ENCODE measurements at places on chromosomes 2 and 18.

DNA sequence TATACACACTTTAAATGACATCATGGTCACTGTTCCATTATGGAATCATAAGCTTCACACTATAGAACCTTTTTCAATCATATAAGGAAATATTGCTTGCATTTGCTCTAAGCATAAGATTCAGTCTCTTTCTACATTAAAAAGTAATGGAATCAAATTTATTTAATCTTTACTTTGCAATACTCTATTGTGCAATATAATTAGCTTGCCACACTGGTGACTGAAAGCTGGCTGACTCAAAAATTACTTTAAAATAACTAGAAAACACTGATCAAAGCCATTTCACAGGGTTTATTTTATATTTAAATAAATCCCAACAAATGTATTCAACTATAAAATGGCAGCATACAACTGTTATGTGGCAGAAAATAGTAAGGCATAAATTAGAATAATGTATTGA lies 13.2 kb upstream of the ORC2 start:
- no peak for DNase-seq

DNA sequence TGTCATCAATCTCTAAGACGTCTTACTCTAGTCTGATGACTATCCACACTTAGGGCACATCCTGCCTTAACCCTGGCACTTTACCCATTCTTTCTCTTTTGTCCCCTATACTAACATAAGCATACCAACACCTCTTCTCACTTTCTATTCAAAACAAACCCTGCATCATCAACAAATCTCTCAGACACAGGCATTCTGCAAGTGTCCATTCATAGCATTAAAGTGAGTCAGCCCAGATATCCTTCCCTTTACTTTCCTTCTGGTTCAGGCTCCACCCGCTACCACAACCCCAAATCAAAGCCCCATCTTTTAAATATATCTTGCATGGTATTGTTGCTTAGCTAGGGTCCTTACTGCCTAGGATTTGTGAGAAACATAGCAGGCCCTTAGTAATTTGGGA lies 3.8 kb downstream of the GRB14 start:
- peak; percentile 10 for DNase-seq

DNA sequence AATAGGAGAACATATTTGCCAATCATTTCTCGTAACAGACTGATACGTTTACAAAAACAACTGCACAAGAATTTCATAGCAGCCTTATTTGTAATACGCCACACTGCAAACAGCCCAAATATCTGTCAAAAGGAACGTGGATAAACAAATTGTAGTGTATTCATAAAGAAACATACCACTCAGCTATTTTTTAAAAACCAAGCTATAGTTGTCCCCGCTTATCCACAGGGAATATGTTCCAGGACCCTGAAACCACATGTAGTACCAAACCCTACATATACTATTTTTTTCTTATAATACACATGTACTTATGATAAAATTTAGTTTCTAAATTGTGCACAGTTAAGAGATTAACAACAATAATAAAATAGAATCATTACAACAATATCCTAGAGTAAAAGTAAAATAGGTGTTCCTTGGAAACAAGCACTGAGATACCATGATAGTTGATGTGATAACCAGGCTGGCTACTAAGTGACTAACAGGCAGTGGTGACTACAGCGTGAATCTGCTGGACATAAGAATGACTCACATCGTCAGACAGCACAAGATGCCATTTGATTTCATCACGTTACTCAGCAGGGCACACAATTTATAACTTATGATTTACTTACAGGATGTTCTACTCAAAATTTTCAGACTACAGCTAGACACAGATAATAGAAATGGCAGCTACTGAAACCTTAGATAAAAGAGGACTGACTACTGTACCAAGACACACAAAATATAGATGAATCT lies 367.4 kb downstream of the NCKAP5 start:
- DNase-seq: peak; percentile 88

- no peak for DNase-seq
Observed at GRCh38 chr2:239895116-239895515, 130.0 kb downstream of the NDUFA10 start.

DNA sequence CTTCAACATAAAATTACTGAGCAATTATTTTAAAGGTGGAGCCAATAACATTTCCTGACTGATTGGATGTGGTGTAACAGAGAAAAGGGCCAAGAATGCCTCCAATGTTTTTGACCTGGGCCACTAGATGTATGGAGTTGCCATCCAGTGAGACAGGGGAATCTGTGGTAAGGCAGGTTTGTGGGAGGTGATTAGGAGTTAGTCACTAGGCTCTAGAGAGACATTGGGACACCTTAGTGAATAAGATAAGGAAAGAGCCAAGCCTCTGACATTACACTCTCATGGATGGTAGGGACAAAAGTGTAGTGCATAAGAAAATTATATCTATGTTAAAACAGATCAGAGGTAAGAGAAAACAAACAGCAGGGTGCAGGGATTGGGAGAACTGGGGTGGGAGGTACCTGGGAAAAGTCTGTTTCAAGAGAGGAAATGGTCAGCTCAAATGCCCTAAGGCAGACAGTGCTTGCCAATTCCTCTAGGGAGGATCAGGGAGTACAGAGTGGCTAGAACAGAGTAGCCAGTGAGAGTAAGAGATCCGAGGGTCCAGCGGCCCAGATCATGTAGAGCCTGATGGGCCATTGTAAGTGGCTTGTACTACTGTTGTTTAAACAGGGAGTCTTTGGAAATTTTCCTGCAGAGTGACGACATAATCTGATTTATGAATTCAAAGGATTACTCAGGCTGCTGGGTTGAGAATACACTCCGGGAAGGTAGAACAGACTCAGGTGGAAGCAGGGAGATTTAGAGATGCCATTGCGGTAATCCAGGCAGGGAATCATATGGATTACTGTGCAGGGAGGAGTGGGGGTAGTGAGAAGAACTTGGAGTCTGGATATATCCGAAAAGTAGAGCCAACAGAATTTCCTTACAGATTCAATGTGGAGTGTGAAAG lies 45.7 kb upstream of the CUL3 start:
- DNase-seq: no peak
